EH (cell line): ENCODE measurements at places on chromosomes 16 and 17.

- DNase-seq, result peak; percentile 72
Observed at GRCh38 chr16:21708533-21709115, 44.9 kb downstream of the OTOA start.

- no peak for DNase-seq
Observed at GRCh38 chr16:87575027-87575804, 27.1 kb upstream of the JPH3 start.

- DNase-seq, result no peak
Observed at GRCh38 chr17:82915010-82915756, 75.4 kb upstream of the ZNF750 start.

GRCh38 chr16:24800586-24800985, 45.2 kb upstream of the SLC5A11 start:
- peak; percentile 60 for DNase-seq

DNA sequence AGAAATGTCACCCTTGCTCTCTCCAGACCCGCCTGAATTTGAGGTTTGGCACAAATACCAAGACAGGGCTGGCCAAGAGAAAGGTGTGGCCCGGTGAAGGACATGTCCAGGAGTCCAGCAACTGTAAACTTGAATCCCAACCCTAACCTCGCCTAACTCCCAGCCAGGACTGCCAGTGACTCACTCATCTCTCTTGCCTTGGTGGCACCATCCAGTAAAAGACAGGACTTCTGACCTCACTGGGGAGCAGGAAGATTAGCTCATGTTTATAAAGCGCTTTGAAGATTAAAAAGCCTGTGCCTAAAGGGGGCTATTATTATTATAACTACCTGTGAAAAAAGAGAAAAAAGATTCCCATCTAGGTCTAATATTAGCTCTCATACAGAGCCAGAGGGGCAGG, 335.3 kb downstream of the SOX9 start:
- DNase-seq, result peak; percentile 77

DNA sequence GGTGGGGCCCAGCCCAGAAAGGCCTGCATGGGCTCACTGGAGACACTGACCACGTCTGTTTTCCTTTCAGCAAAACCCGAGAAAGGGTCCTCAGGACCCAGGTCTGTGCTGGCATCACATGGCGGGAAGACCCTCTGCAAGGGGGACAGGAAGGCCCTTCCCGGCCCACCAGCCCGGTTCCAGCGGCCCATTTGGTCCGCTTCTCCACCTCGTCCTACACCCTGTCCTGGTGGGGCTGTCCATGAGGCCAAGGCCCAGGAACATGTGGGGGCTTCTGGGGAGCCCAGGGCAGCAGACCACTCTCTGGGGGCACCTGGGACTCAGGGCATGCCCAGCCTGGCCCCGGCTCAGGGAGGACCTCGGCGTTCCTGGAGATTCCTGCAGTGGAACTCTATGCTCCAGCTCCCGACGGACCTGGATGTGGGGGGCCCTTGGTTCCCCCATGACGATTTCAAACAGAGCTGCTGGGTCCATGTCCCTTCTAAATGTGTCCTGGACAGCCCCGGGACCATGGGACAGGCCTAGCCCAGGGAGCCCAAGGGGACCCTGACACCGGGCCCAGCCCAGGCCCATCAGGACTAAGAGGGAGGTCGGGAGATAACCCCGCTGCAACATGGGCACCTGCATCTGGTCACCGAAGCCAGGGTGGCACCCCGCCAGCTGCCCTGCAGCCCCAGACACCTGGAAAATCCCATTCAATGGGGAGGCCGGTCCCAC, 26.4 kb upstream of the KSR1 start:
- DNase-seq, result no peak

DNA sequence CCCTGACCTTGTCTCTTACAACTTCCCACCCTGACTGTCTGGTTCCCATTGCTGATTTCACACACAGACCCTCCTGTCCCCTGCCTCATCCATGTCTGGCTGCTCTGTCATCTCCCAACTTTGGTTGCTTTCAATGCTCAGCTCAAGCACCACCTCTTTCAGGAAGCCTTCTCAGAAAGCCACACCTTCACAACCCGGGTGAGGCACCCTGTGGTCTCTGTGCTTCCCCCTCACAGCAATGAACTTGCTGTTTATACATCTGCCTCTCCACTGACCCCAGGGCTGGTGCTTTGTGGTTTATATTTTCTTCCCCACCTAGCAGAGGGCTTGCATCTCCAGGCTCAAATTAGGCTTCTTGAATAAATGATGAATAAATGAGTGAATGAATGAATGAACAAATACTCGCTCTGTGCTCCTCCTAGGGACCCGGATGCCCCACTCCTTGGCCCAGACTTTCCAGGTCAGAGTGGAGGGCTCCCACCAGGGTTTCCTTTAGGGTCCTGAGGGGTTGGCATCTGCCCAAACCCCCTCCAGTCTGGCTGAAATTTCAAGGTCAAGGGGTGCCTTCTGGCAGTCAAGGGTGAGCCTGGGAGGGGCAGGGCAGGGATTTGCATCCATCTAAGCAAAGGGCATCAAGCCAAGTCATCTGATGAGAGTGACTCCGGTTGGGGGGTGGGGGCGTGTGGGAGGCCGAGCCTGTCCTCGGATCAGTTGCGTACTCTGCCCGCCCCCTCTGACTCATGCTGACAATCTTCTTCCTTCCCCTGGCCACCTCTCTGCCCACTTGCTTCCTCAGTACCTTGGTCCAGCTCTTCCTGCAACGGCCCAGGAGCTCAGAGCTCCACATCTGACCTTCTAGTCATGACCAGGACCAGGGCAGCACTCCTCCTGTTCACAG, at the start of gene ITGAX:
Gene ITGAX (plus strand): TSS at position 783 of the 898 bp plus-strand sequence. CDS start 79 bp downstream, at position 862.
- DNase-seq, result peak; percentile 30

GRCh38 chr17:74631468-74632450, 8.2 kb upstream of the CD300E start:
- DNase-seq, result no peak

DNA sequence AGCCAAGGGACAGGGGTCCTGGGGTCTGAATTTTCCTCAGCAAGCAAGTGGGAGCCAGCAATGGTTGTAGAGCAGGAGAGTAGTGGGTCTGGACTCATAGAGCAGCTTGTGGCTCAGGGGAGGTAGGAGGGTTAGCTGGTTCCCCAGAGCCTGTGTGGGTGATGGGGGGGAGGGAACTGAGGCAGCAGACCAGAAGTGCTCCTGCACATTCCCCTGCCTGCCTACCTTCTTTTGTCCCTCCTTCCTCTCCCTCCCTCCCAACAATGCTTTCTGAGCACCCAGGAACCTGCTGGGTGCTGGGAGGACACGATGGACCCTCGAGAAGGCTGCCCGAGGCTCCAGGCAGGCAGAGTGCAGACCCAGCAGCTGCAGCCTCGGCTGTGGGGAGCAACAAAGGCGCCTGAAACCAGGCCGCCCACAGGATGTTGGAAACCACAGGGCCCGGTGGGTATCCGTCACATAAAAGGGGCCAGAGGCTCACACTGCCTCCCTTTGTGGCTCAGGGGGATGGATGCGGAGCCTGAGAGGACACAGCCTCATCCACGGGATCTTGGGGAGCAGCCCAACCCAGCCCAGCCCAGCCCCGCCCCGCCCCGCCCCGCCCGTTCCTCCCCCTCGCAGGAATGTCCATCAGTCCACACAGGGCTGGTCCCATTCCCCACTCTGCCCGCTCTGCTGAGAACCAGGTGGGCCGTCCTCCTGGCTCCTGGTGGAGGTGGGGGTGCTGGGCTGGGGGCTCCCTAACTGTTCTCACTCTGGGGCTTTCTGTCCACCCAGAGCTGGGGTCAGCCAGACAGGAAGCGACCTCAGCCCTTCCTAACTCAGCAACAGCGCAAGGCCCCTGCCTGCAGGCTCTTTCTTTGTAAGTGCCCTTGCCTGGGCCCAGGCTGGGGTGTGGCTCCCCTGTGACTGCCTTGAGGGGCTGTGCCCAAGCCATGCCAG, 1.7 kb upstream of the NLRC3 start:
- no peak for DNase-seq
